Activated T-helper 1 cell treated with Interleukin-2 at 50 U/mL for 16 hours (primary cell): ENCODE measurements at places on chromosomes 1 and 21.
A peak's percentile ranks its signal among the peaks of the same experiment; 100 is the strongest.

- DNase-seq = no peak
These were observed 58.8 kb upstream of the ERRFI1 start for GRCh38 chr1:8084913-8085312.

- DNase-seq = no peak
These were observed 36.8 kb downstream of the CLCA1 start for GRCh38 chr1:86505564-86505902.

GRCh38 chr1:5296557-5297179 lies 642.3 kb downstream of the AJAP1 start:
- DNase-seq = no peak

- no peak for DNase-seq
These were observed at the start of gene C1orf87 for GRCh38 chr1:60073605-60074278. TSS of gene C1orf87 (minus strand) at chr1:60073770. CDS start at chr1:60072643, 1,127 bp downstream.

DNA sequence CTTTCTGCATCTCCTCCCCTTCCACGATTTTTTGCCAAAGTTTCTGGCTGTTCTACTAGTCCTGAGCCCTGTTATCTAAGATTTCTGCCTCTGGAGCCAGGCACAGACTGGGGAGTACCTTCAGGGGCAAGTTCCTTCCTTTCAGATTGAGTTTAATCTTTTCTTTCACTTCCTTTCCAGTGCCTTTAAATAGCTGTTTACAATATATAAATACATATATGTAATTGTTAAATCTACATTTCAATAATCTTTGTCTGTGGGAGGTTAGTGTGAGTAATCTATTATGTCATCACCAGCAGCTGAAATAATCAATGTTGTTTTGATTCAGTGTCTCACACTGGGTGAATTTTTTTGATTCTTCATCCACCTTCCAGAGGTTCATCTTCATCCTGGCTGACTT lies 31.8 kb downstream of the DIPK1A start:
- no peak for DNase-seq

DNA sequence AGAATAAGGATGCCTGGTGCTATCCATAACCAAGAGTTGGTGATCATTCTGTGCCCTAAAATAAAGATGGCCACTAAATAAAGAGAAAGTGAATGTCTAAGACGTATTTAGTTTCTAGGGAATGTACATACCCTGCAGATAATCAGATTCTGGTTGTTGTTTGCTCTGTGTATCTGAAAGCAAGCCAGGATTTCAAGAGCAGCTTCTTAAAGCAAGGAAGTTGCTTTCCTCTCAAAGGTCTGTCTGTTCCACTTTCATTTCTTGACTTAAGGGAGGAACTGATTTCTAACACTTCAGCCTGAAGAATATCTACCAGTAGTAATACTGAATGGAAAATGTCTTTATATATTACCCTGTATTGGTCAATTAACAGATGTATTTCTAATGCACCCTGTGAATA lies 88.8 kb downstream of the KIF1B start:
- no peak for DNase-seq

GRCh38 chr1:33121728-33122127 lies 40.8 kb downstream of the AZIN2 start:
- DNase-seq = no peak

DNA sequence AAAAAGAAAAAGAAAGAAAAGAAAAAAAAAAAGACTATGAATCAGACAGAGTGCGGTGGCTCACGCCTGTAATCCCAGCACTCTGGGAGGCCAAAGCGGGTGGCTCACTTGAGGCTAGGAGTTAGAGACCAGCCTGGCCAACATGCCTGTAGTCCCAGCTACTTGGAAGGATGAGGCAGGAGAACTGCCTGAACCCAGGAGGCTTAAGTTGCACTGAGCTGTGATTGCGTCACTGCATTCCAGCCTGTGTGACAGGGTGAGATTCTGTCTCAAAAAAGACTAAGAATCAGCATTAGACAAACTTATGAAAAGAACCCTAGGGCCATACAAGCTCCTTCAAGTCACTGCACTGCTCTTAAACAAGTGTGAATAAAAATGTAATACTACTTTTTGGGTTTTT lies 16.9 kb downstream of the PSMB4 start:
- DNase-seq = no peak

DNA sequence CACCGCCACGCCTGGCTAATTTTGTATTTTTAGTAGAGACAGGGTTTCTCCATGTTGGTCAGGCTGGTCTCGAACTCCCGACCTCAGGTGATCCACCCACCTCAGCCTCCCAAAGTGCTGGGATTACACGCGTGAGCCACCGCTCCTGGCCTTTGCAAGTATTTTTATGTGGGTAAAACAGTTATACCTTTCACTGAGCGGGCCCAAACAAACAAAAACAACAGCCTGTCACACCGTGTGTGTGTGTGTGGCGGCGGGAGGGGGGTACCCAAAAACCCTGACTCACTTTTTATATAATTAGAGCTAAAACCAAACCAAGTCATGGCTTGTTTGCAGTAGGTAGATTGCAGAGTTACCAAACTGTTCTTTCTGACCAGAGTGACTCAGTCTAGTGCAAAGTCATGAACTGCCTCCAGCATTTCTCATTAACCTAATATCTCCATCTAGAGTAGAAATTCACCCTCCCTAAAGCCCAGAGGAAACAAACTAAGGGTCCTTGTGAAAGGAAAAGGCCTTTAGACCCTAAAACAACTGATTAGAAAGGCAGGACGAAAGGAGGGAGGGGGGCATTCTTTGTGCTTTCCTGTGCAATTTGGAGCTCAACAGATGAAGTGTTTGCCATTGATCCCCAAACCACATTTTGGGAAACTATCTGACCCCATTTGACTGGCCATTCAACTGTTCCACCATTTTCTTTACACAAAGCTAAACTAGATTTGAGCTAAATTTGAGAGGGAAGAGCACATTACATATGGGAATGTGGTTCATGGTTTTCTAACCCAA lies 181.0 kb downstream of the DHRS3 start:
- no peak for DNase-seq

DNA sequence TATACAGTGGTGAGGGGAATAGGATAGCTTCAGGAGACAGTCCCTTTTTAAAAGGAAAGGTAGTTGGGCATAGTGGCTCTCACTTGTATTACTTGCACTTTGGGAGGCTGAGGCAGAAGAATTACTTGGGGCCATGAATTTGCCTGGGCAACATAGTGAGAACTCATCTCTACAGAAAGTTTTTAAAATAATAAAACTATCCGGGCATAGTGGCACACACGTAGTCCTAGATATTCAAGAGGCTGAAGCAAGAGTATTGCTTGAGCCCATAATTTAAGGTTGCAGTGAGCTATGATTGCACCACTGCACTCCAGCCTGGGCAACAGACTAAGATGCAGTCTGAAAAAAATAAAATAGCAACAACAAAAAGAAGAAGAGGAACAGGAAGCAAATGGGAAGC lies 27.2 kb downstream of the GORAB start:
- DNase-seq = no peak

- DNase-seq = no peak
These were observed 21.6 kb downstream of the EPHA2 start for GRCh38 chr1:16134066-16134801.

DNA sequence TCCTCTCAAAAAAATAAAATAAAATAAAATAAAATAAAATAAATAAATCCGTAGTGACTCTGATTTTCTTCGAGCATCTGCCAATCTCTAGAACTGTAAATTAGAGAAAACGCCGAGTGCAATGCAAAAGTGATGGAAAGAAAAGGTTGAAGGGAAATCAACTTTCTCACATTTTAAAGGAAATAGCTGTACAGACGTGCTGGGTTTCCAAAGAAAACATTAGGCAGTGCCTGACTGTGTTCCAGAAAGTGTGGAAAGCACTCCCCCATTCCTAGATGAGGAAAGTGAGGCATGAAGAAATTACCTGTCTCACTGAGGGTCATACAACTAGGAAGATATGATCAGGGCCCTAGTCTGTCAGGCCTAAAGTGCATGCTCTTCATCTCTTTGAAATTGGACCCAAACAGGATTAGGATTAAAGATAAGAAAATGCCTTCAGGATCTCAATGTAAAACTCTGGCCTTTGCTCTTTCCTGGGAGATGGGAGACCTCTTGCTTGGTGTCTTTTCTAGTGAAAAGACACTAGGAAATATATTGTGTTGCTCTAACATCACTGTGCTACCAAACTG lies 1.8 kb upstream of the PTPN14 start:
- no peak for DNase-seq

GRCh38 chr1:91733108-91733710 lies 152.7 kb downstream of the TGFBR3 start:
- DNase-seq = no peak

- DNase-seq = peak; percentile 28
These were observed 1.1 kb downstream of the AKT3 start for GRCh38 chr1:243848858-243849420.

GRCh38 chr1:54614024-54614423 lies 9.3 kb downstream of the FAM151A start:
- no peak for DNase-seq

DNA sequence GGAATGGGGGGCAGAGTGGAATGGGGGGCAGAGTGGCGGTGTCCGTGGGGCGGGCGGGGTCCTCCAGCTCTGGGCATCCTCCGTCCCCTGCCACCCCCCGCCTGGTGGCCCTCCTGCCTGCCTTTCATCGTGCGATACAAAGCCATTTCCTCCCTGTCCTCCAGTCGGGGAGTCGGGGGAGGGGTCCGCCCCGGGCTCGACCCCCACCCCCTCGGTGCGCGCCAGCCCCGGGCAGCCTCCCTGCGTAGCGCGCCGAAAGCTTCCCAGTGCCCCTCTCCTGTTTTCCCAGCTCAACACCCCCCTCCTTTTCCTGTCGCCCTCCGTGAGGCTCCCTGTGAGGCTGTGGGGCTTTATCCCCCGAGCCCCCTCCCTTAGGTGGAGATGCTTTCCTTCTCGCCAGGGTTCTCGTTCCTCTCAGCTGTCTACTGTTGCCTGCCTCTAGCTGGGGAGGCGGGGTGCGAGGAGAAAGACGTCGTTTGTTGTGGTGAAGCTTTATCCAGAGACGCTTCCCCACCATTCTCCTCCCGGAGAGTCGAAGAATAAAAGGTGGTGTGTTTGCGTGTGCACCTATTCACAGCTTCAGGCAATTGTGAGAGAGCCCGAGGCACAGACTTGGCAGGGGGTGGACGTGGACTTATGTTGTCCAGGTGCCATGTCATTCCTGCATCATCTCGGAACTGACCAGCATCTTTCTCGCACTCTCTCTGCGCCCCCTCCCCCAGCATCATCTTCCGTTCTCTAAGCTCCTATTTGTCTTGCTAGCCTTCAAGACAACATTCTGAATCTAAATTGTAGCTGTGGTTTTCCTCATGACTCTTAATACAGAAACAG lies 848 bp downstream of the DNM3 start:
- no peak for DNase-seq

DNA sequence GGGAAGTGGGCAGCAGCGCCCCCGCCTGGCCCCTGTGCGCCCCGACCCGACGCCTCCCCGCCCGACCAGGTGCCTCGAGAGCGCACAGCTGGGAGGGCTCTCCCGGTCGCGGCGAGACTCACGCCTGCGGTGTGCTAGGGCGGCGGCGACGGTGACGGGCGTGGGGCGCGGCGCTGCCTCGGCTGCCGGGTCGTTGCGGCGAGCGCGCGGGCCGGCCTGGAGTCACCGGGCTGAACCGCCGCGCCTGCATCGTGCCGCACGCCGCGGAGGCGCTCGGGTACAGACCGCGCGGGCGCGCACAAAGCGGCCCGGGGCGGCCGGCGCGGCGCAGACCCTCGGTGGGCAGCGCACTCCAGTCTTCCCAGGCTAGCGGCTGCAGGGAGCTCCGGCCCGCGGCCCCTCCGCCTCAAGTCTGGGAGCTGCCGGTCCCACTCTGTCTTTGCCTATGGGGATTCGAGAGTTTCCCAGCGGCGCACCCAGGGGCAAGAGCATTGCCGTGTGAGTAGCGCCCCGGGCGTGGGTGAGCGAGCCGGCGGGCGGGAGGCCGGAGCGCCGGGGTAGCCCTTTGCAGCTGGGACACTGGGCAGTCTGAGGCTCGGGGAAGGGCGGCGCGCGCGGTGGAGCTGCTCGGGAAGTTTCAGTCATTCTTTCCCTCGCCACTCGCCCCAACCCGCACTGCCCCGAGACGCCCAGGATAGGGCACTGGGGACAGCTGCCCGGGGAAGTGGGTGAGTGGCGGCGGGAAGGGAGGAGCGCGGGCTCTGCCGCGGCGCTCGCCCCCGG lies at the start of gene SLC35F3:
Gene SLC35F3, plus strand, starts transcription at position 44 of the 783 bp plus-strand sequence.
- DNase-seq = no peak

- no peak for DNase-seq
These were observed 146.8 kb downstream of the NPHP4 start for GRCh38 chr1:5845376-5845775.

GRCh38 chr1:53111073-53111556 lies 31.3 kb downstream of the SLC1A7 start:
- no peak for DNase-seq

DNA sequence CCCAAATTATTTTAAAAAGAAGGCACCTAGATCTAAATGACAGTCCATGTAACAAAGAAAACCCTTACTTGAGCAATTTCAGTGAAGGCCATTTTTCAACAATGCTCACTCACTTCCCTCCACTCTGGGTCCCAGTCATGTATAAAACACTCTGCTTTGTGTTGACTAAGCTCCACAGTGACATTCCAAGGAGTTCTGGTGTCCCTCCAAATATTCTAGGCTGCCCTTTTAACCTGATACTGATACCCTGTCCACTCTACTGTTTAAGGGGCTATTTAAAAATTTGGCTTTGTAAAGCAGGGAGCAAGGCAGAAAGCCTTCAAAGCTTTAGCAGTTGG lies 73.6 kb downstream of the GNG12 start:
- no peak for DNase-seq

DNA sequence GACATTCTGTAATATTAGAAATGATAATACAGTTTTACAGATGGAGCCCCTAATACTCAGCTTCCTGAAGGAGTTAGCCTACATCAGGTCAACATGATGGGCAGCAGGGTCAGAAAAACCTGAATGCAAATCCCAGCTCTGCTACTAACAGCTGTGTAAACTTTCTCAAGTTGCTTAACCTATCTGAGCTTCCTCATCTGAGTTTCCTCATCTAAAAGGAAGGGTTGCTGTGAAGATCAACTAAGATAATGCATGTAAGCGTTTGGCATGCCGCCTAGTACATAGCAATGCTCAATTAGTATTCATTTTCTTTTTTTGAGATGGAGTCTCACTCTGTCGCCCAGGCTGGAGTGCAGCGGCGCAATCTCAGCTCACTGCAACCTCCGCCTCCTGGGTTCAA lies 18.4 kb upstream of the DESI2 start:
- DNase-seq = no peak

- DNase-seq = peak; percentile 40
These were observed 543 bp downstream of the KRTAP12-4 start for GRCh38 chr21:44653656-44654575.

DNA sequence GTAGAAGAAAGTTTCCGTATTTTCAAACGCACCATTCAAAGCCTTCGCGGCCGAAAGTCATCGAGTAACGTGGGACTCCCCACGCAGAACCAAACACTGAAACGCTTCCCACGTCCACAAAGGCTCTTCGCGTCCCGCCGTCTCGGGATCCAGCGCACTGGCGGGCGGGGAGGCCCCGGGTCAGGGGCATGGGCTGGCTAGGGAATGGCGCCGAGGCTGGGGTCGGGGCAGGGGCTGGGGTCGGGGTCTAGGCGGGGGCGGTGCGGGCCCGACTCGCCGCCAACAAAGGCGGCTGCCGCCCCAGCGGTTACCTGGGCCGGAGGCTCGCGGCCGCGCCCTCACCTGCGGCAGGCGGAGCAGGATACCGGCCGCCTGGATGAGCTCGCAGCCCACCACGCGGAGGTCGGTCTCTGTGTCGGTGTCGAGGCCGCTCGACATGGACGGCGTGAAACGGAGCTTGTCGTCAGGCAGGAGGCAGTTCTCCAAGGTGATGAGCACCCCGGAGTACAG lies 403 bp downstream of the CCNL2 start:
- no peak for DNase-seq
